Esophagus muscularis mucosa (tissue), 4 donors: ENCODE measurements at places on chromosomes 7 and 10. TPM values are rescaled to one million over a fixed set of nuclear protein-coding genes. Genes with fewer than 3 reads are reported as not detected.

The MCM7 gene
- total RNA-seq = 60.3 TPM

The PRF1 gene
- total RNA-seq = 1.2 TPM

The DPYSL4 gene
- 4.5 TPM for total RNA-seq

The UPF2 gene
- 27.8 TPM for total RNA-seq

The TLX1 gene
- total RNA-seq = not detected

The TPST1 gene
- total RNA-seq = 15.2 TPM

The ZPBP gene
- not detected for total RNA-seq

DNA sequence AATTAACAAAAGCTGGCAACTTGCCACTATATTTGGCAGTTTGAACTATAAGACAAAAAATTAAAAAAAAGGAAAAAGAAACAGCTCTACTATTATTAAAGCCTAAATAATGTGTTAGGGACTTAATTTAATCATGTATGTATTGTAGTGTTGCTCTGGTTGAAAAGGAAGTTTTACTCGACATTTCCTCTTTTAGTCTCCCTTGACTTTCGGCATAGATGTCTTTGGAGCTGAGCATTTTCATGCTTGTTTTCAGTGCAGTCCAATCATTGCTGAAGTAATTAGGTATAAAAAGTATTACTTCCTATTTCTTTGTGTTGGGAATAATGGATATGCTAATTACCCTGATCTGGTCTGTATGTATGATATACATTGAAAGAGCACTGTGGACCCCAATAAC, 216.8 kb upstream of the KLF6 start:
- H3K27me3 ChIP-seq = no peaks in the 10 kb centered on the region
- H3K36me3 ChIP-seq = no peaks in the 10 kb centered on the region
- no peak overlapping the region for H3K27ac ChIP-seq
- no peak for DNase-seq

DNA sequence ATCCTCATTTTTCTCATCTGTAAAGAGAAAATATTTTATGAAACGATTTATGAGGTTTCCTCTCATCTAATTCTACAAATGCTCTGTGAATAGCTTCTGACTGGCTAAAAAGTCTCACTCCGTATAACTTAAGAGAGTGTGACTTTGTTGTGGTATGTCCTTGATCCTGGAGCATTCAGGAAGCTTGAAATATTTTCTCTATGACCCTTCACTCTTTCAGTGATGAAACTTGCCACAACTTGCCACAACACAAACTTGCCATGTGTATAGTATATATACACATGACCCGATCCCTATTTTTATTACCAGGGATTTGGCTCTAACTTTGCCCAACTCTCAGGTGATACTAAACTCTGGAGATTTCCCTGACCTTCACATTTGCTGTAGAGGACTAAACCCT, 74.1 kb downstream of the TES start:
- H3K4me3 ChIP-seq = no peak overlapping the region
- H3K4me1 ChIP-seq = peaks cover 5% of the 10 kb centered on the region
- H3K27ac ChIP-seq = no peak overlapping the region
- H3K27me3 ChIP-seq = no peaks in the 10 kb centered on the region
- H3K36me3 ChIP-seq = no peaks in the 10 kb centered on the region
- no peak for DNase-seq

DNA sequence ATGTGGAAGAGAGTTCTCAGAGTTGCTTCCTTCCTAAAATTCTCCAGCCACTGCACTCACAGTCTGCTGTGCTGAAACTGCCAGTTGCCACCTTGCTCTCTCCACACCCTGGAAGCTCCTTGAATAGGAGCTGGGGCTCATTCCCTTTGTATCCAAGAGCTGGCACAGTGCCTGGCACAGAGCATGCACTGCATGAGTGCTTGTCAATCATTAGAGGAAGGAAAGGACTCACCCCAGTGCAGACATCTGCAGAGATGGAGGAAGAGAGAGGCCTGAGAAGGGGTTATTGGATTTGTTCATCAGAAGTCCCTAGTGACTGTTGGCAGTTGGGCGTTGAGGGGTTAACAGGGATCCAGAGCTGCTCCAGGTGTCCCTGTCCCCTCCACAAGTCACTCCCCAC, 41.7 kb upstream of the DUSP5 start:
- H3K36me3 ChIP-seq = no peaks in the 10 kb centered on the region
- H3K4me1 ChIP-seq = no peaks in the 10 kb centered on the region
- H3K27ac ChIP-seq = no peak overlapping the region
- no peak for DNase-seq

DNA sequence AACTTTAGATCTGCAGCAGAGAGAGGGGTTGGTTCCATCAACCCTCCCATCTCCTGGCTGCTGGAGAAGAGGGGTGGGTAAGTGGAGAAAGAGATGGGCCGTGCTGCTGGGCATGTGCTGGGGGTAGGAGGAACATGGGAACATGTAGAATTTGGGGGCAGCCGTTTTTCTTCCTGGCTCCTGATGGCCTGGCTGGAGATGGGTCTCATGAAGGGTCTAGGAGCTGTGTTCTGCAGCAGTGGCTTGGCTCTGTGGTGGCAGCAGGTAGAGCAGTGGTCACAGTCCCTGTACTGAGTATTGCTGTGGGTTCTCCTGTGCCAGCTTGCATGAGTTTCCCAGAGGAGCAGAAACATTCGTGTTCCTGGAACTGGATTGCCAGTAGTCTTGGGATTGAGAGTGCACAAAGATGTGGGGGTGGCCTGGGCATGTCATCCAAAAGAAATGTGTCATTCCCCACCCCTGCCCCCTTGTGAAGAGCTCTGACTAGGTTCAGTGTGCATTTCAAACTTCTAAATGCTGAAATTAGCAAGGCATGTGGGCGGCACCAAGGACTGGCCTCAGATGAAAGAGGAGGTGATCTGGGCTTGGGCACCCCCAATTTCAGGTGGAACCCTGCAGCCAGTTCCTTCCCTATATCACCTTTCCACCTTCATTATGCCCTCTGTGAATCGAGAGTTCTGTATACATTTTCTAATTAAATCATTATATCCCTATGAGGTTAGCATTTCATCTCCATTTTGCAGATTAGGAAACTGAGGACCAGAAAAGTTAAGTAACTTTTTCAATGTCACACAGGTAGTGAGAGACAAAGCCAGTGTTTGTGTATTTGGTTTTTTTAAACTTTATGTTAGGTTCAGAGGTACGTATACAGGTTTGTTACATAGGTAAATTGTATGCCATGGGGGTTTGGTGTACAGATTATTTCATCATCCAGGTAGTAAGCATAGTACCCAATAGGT, 2.1 kb downstream of the CHST3 start:
- H3K4me1 ChIP-seq = peaks cover 85% of the 10 kb centered on the region
- no peaks in the 10 kb centered on the region for H3K36me3 ChIP-seq
- peak overlapping the region; percentile 94 for H3K27ac ChIP-seq
- H3K4me3 ChIP-seq = peak overlapping the region; percentile 94

DNA sequence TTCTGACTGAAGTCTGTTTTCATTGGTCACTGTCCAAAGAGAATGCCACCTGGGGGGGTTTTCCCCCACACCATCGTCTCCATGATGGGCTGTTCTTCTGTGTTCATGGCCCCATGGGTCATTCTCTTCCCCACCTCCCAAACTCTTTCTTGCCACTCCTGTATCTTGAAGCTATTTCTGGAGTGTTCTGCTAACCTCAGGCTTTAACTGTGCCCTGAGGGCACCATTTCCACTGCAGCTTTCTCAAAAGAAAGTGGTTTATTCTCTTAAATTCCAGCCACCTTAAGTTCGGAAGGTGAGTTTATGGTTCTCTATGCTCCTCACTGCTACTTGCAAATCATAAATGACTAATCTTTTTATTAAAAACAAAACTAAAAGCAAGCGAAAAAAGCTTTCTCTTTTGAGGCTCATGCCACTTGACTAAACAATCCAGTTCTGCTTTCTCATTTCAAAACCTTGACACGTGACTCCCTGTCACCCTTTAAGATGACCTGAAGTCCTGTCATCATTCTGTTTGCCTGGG, 7.4 kb upstream of the APBB1IP start:
- no peaks in the 10 kb centered on the region for H3K36me3 ChIP-seq
- H3K27me3 ChIP-seq = no peaks in the 10 kb centered on the region
- DNase-seq = peak; percentile 21
- no peak overlapping the region for H3K27ac ChIP-seq

GRCh38 chr7:22677680-22678079, 49.3 kb upstream of the IL6 start:
- no peaks in the 10 kb centered on the region for H3K27me3 ChIP-seq
- H3K27ac ChIP-seq = no peak overlapping the region
- H3K4me3 ChIP-seq = no peak overlapping the region
- H3K36me3 ChIP-seq = no peaks in the 10 kb centered on the region
- no peak for DNase-seq

DNA sequence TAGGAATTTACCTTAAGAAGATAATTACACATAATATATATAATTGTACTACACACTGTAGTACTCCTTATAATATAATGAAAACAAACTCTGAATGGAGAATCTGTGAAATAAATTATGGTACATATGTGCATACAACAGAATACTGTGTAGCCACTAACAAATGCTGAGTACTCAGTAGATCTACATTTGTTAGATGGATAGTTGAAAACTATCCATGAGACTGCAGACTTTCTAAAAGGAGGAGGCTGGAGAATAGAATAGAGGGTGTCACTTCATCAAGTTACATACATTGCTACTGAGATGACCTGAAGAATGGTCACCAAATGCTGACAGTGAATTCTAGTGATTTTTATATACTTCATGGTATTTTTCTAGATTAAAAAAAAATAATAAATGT, 68.7 kb upstream of the OGDHL start:
- no peaks in the 10 kb centered on the region for H3K4me1 ChIP-seq
- peaks cover 25% of the 10 kb centered on the region for H3K36me3 ChIP-seq
- H3K27me3 ChIP-seq = no peaks in the 10 kb centered on the region
- no peak overlapping the region for H3K4me3 ChIP-seq

- no peaks in the 10 kb centered on the region for H3K36me3 ChIP-seq
- H3K27me3 ChIP-seq = no peaks in the 10 kb centered on the region
- H3K4me3 ChIP-seq = no peak overlapping the region
These were observed 228.8 kb upstream of the KIAA1217 start for GRCh38 chr10:23980094-23980493.

DNA sequence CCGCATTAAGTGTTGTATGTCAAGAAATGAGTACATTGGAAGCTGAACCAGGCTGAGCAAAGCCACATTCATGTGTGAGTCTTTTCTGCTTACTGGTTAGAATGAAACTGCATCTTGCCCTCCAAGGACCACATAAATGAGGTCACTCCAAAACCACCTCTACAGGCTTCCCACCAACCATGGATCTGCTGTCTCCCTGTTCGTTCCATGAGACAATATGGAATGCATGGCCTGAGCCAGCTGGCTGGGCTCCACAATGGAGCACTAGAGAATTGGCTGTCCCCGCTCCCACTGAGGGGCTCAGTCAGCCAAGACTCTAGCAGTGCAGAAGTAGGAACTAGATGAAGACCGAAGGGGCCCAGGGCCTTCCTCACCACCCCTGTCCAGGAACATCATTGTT, 120.8 kb downstream of the TNS3 start:
- H3K36me3 ChIP-seq = no peaks in the 10 kb centered on the region
- no peak for DNase-seq
- no peak overlapping the region for H3K4me3 ChIP-seq
- H3K27me3 ChIP-seq = no peaks in the 10 kb centered on the region
- peaks cover 35% of the 10 kb centered on the region for H3K4me1 ChIP-seq

DNA sequence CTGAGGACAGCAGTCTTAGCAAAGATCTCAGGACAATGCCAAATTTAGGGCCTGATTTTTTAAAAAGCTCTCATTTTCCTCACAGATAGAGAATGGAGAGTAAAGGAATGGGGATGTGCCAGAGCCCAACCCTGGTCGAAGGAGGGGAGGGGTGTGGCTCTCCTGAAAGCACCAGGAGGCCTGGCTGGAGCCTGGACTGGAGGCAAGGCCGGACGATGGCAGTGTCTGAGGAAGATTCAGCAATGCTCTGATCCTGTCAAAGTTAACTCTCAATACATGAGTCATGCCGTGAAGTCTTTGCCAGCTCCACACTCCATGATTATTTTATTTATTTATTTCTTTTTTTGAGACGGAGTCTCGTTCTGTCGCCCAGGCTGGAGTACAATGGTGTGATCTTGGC, 108.3 kb downstream of the UPF2 start:
- no peaks in the 10 kb centered on the region for H3K27me3 ChIP-seq
- no peak overlapping the region for H3K4me3 ChIP-seq
- DNase-seq = no peak
- H3K4me1 ChIP-seq = no peaks in the 10 kb centered on the region

GRCh38 chr7:134825666-134826065, 46.2 kb downstream of the CALD1 start:
- DNase-seq = no peak
- H3K36me3 ChIP-seq = no peaks in the 10 kb centered on the region
- no peak overlapping the region for H3K4me3 ChIP-seq

GRCh38 chr7:117715784-117716445, 157.3 kb downstream of the CTTNBP2 start:
- H3K27me3 ChIP-seq = no peaks in the 10 kb centered on the region
- DNase-seq = no peak
- no peak overlapping the region for H3K27ac ChIP-seq
- H3K36me3 ChIP-seq = peaks cover 13% of the 10 kb centered on the region
- H3K4me1 ChIP-seq = no peaks in the 10 kb centered on the region
- H3K4me3 ChIP-seq = no peak overlapping the region

DNA sequence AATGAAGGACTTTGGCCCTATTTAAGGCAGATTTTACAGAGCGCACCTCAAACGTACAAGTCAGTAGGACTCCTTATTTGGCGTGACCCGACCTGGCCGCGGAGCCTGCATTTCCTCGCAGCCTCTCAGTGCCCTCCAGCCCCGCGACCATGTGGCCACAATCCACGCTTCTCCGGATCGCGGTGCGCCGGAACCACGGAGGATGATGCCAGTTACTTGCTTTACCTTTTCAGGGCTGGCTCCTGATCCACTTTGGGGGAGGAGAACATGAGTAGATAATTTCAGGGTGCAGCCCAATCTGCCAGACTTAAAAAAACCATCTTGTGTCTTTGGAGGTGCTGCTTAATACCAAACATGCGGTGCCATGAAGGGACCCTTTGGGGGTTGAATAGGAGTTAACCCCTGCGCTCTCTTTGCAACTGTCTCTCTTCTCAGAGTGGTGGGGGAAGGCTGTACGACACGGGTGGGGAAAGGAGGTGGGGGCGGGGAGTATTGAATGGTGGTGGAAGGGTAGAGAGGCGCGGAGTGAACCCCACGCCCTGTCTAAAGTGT, 1.5 kb downstream of the FRAT1 start:
- no peaks in the 10 kb centered on the region for H3K36me3 ChIP-seq
- no peaks in the 10 kb centered on the region for H3K27me3 ChIP-seq
- H3K4me3 ChIP-seq = peak overlapping the region; percentile 87
- H3K27ac ChIP-seq = peak overlapping the region; percentile 93
- no peak for DNase-seq
- peaks cover 22% of the 10 kb centered on the region for H3K4me1 ChIP-seq

GRCh38 chr10:65235266-65235665, 1690.6 kb upstream of the LRRTM3 start:
- no peaks in the 10 kb centered on the region for H3K36me3 ChIP-seq
- no peak for DNase-seq
- H3K4me3 ChIP-seq = no peak overlapping the region
- no peaks in the 10 kb centered on the region for H3K4me1 ChIP-seq

- H3K36me3 ChIP-seq = no peaks in the 10 kb centered on the region
- H3K27ac ChIP-seq = no peak overlapping the region
- no peaks in the 10 kb centered on the region for H3K27me3 ChIP-seq
- no peak overlapping the region for H3K4me3 ChIP-seq
- no peaks in the 10 kb centered on the region for H3K4me1 ChIP-seq
These were observed 365.9 kb downstream of the PHTF2 start for GRCh38 chr7:78164459-78164858.

GRCh38 chr7:79093421-79093820, 360.0 kb downstream of the MAGI2 start:
- H3K4me3 ChIP-seq = no peak overlapping the region
- no peaks in the 10 kb centered on the region for H3K27me3 ChIP-seq
- no peaks in the 10 kb centered on the region for H3K4me1 ChIP-seq
- no peak for DNase-seq
- H3K27ac ChIP-seq = no peak overlapping the region
- H3K36me3 ChIP-seq = no peaks in the 10 kb centered on the region

- H3K4me1 ChIP-seq = peaks cover 11% of the 10 kb centered on the region
- no peak for DNase-seq
- peak overlapping the region; percentile 91 for H3K4me3 ChIP-seq
- H3K27me3 ChIP-seq = no peaks in the 10 kb centered on the region
These were observed 1.5 kb downstream of the BCAP29 start for GRCh38 chr7:107581387-107582013.
